ENCODE measurements at places on chromosomes 11 and 22. TPM values are rescaled to one million over a fixed set of nuclear protein-coding genes. Genes with fewer than 3 reads are reported as not detected.

Gene OR56A1
- not detected for total RNA-seq

Gene C11orf91
- total RNA-seq: not detected

DNA sequence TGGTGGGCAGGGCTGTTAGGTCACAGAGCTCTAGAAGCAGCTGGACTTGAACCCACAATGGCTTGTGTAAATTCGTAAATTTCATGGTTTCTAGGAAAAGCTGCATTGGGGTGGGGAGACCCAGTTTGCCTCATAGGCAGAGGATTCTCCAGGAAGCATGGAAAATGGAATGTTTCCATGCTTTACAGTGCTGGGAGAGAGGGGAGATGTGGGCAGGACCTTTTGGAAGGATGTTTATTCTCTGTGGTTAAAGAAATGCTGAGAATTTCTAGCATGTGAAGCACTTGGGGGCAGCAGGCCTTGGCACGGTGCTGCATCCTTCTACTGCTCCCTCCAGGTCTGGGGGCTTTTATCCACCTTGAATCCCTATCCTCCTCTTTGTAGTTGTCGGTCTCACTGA lies 46.3 kb downstream of the TRAF6 start:
- peaks cover 13% of the 10 kb centered on the region for H3K4me1 ChIP-seq
- no peak overlapping the region for H3K4me3 ChIP-seq
- H3K36me3 ChIP-seq: peaks cover 2% of the 10 kb centered on the region
- DNase-seq: no peak
- no peak overlapping the region for H3K27ac ChIP-seq
- H3K27me3 ChIP-seq: peaks cover 10% of the 10 kb centered on the region

- no peak overlapping the region for H3K27ac ChIP-seq
- H3K4me1 ChIP-seq: peaks cover 12% of the 10 kb centered on the region
- peaks cover 2% of the 10 kb centered on the region for H3K36me3 ChIP-seq
- H3K27me3 ChIP-seq: no peaks in the 10 kb centered on the region
Observed at GRCh38 chr11:96149743-96150555, 193.0 kb downstream of the MAML2 start.

DNA sequence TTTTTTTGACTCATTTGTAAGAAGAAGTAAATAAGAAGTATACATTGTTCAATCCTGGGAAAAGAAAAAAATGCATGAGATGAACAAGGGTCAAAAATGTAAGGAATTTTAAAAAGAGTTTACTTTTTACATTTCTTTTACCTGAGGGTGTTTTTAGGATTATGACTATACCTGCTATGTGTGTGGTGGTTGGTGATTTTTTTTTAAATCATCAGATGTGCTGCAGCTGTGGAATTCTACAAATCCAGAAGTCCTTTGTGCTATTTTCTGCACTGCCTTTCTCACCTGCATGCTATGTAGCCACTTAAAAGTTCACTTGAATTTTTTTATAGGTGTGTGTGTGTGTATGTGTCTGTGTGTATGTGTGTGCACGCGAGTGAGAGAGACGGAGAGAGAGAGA lies 185.3 kb downstream of the FAT3 start:
- no peak overlapping the region for H3K4me3 ChIP-seq
- H3K27me3 ChIP-seq: no peaks in the 10 kb centered on the region
- no peaks in the 10 kb centered on the region for H3K4me1 ChIP-seq
- no peak for DNase-seq
- no peak overlapping the region for H3K27ac ChIP-seq

- H3K4me3 ChIP-seq: no peak overlapping the region
- H3K4me1 ChIP-seq: peaks cover 6% of the 10 kb centered on the region
- H3K36me3 ChIP-seq: no peaks in the 10 kb centered on the region
- no peak for DNase-seq
Observed at GRCh38 chr22:17792299-17792698, 18.0 kb upstream of the BID start.

GRCh38 chr22:20022231-20022977 lies 1.5 kb downstream of the TANGO2 start:
- H3K27ac ChIP-seq: peak overlapping the region; percentile 92
- H3K4me1 ChIP-seq: peaks cover 31% of the 10 kb centered on the region
- H3K36me3 ChIP-seq: no peaks in the 10 kb centered on the region
- no peaks in the 10 kb centered on the region for H3K27me3 ChIP-seq

- no peaks in the 10 kb centered on the region for H3K36me3 ChIP-seq
- no peak for DNase-seq
Observed at GRCh38 chr11:23406131-23406819, 546.0 kb upstream of the CCDC179 start.

Data from T-helper 17 cell (primary cell).